Myocyte (in vitro differentiated cells): ENCODE measurements at places on chromosomes 1 and 21.

GRCh38 chr1:52552236-52552504 is 722 bp downstream of the TUT4 start:
- DNase-seq: peak; percentile 31

- no peak for DNase-seq
Observed at GRCh38 chr1:118335331-118335732, 150.3 kb upstream of the SPAG17 start.

DNA sequence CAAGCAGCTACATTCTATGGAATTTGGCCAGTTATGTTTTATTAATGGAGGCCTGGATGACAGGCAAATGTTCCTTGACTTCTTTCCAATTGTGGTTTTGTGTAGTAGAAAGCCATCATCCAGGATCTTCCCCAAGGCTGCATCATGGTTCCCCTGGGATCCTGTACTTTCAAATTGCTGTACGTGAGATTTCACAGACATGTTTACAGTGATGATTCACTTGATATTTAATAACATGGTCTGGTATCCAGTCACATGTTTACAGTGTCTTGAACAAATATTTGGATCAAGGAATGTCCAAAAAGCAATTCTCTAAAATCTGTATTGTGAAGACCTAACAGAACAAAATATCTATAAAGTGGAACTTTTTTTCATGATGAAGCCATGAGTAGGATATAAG is 68.3 kb upstream of the ST6GALNAC3 start:
- peak; percentile 44 for DNase-seq

- DNase-seq: no peak
Observed at GRCh38 chr1:15436881-15437442, 1.3 kb upstream of the CTRC start.

DNA sequence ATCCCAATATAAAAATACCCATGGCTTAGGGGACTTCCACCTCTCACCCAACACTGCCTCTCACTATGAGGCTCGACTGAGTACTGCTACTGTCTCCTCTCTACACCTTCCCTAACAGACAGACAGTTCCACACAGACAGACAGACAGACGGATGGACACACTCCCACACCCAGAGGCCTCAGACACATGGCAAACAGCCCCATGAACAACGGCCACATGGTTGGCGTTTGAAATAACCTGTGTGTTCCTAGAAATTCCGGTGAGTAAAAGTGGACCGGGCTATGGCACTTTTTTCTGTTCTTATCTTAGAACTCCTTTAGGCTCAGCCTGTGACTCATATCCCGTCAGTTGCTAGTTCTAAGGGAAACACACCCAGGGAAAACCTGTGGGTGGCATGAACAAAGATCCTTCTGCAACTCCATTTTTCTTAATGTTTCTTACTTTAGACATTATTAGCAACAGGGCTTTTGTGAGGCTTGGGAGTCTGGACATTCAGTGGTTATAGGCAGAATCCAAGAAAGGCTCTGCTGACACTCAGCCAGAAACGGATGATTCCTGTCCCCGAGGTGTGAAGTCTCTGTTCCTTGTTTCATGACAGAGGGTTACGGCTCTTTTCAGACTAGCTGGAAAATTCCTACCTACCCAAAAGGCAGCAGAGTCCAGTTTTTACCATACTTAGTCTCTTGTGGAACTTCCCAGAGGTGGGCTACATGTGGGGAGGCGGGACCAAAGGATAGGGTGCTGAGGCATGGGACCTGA is 90.5 kb upstream of the TLR5 start:
- DNase-seq: peak; percentile 57

GRCh38 chr1:246069581-246069980 is 437.5 kb downstream of the SMYD3 start:
- peak; percentile 61 for DNase-seq

DNA sequence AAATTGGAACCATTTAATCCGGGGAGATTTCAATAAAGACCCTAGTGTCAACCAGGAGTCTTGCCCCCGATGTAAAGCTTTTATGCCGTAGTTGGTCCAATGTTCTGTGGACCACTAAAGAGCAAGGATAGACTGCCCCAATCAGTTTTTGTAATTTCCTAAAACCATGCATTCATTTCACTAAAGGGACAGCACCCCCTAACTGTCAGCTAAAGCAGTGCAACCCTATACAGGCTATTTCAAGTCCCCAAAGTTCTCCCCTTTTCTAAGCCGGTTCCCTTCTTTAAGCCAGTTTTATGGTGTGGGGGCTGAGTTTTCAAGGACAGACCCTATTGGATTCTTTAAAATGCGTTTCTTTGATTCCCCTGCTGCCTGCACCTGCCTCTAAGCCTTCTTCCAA is 12.7 kb upstream of the PDPN start:
- no peak for DNase-seq

DNA sequence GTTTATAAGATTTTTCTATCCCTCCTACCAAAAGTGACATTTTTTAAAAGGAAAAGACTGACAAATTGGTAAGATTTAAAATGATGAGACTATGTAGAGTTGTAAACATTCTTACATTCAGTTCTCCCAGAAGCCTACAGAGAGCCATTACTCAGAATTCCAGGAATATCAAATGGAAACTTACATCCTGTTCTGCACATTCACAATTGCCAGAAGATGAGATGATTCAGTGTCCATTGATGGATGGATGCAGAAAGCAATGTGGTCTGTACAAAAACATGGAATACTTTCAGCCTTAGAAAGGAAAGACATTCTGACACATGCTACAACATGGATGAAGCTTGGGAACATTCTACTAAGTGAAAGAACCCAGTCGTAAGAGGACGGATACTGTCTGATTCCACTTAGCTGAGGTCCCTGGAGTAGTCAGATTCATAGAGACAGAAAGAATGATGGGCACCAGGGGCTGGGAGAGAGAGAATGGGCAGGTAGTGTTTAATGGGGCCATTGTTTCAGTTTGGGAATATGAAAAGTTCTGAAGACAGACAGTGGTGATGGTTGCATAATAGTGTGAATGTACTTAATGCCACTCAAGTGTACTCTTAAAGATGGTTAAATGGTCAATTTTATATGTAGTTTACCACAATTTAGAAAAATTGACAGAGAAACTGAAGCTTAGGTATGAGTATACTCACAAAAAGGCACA is 16.6 kb downstream of the MX1 start:
- no peak for DNase-seq

GRCh38 chr1:43554444-43554992 is 23.8 kb downstream of the PTPRF start:
- DNase-seq: peak; percentile 65

- DNase-seq: no peak
Observed at GRCh38 chr1:227191607-227192006, 126.7 kb downstream of the CDC42BPA start.

- no peak for DNase-seq
Observed at GRCh38 chr1:227654858-227655752, 80.0 kb downstream of the JMJD4 start.

- no peak for DNase-seq
Observed at GRCh38 chr1:47972864-47973432, 24.2 kb downstream of the TRABD2B start.

GRCh38 chr1:93614541-93614940 is 67.1 kb downstream of the BCAR3 start:
- DNase-seq: no peak

- peak; percentile 35 for DNase-seq
Observed at GRCh38 chr21:10272216-10272615, 249.2 kb upstream of the TPTE start.

DNA sequence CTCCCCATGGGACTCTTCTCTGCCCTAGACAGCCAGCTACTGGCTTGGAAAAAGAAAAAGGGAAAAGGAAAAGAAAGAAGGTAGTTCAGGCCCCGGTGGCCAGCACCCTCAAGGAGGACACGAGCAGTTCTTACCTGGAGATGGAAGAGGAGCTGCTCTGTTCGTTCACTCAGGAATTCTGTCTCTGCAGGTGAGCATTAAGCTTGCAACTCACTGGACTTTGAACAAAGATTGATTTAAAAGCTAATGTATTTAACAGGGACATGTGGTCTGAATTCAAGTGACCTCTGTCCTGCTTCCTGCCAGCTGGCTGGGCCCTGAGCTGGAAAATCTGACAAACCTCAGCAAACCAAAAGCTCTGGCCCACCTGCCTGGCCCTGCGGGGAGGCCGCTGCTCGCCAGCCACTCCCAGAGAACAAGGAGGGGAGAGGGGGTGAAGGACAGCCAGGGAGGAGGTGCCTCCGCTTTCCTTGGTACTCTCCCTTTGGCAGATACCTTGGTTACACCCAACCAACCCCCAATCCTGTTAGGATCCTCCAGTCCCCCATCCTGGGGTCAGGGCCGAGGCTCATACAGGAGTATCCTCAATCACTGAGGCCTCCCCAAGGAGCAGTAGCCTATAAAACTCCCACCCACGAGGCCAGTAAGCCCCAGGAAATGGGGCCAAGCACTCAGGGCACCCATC is at the start of gene PDZK1:
TSS of gene PDZK1 (minus strand) at position 186 of the 685 bp plus-strand sequence. CDS start 19,347 bp downstream, outside the sequence.
- DNase-seq: no peak

- no peak for DNase-seq
Observed at GRCh38 chr1:93707956-93708355, 26.3 kb upstream of the BCAR3 start.

GRCh38 chr1:114021665-114022099 is 42.4 kb downstream of the OLFML3 start:
- DNase-seq: peak; percentile 58

DNA sequence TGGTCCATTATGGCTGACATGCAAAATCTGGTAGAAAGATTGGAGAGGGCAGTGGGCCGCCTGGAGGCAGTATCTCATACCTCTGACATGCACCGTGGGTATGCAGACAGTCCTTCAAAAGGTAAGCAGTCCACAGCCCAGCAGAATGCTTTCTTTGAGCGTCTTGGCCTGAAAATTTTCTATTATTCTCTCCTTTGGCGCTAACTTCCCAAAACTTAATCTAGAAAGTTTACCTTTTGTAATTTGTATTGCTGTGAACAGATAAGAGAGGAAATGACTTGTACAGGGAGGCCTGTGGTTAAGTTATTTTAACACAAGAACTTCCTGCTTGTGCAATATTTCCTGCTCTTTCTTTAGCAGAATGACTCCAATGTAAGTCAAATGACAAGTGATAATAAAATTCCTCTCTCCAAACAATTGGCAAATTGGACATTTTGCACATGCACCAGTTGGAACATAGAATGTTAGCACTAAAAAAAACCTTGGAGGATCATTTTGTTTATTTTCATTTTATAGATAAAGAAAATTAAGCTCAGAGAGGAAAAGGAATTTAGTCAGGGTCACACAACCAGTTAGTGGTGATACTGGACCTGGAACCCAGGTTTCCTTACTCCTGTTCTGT is 18.9 kb downstream of the CAP1 start:
- DNase-seq: no peak

GRCh38 chr1:59683197-59683596 is 131.6 kb upstream of the HOOK1 start:
- DNase-seq: no peak

DNA sequence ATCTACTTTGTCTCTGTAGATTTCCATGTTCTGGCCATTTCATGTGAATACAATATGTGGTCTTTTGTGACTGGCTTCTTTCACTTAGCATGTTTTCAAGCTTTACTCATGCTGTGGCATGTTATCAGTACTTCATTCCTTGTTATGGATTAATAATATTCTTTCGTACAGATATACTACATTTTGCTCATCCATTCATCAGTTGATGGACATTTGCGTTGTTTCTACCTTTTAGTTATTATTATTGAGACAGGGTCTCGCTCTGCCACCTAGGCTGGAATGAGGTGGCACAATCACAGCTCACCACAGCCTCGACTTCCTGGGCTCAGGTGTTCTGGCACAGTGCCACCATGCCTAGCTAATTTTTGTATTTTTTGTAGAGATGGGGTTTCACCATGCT is 21.4 kb downstream of the SFPQ start:
- no peak for DNase-seq

DNA sequence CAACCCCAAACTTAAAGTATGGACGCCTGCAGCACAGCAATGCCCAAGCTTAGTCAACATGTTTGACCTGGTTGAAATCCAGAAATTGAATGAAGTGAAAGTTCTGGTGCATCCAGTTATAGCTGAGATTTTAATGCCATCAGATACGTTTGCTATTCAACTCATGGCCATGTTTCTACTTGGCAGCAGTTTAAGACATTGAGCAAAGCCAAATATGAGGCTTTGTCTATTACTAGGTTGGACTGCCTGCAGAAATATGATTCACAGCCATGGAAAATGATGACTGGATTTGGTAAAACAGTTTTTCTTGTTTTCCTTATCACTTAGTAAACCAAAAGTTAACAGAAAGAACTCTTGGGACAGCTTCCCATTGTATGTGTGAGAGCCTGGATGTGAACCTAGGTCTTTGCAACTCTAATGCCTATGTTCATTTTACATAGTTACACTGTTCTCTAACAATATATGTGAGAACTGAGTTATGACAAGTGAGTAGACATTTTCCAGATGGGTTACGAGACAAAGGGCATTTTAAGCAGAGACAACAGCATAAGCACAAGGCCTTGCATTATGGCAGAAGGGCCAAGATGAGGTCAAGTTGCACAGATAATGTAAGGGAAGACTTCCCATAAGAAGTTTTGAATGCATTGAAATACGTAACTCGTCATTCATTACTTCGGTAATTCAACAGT is 32.4 kb upstream of the MYSM1 start:
- DNase-seq: no peak

- peak; percentile 52 for DNase-seq
Observed at GRCh38 chr1:25799935-25800702, at the start of gene SELENON. Gene SELENON, plus strand, starts transcription at chr1:25800193. Its CDS starts 38 bp downstream, at chr1:25800231.

- DNase-seq: no peak
Observed at GRCh38 chr1:29275435-29275834, 39.1 kb downstream of the PTPRU start.

GRCh38 chr1:95006681-95007080 is 66.1 kb downstream of the ALG14 start:
- no peak for DNase-seq

- no peak for DNase-seq
Observed at GRCh38 chr1:154014154-154014907, 23.8 kb downstream of the RPS27 start.

- DNase-seq: peak; percentile 25
Observed at GRCh38 chr21:25331286-25331685, 276.0 kb downstream of the MRPL39 start.

DNA sequence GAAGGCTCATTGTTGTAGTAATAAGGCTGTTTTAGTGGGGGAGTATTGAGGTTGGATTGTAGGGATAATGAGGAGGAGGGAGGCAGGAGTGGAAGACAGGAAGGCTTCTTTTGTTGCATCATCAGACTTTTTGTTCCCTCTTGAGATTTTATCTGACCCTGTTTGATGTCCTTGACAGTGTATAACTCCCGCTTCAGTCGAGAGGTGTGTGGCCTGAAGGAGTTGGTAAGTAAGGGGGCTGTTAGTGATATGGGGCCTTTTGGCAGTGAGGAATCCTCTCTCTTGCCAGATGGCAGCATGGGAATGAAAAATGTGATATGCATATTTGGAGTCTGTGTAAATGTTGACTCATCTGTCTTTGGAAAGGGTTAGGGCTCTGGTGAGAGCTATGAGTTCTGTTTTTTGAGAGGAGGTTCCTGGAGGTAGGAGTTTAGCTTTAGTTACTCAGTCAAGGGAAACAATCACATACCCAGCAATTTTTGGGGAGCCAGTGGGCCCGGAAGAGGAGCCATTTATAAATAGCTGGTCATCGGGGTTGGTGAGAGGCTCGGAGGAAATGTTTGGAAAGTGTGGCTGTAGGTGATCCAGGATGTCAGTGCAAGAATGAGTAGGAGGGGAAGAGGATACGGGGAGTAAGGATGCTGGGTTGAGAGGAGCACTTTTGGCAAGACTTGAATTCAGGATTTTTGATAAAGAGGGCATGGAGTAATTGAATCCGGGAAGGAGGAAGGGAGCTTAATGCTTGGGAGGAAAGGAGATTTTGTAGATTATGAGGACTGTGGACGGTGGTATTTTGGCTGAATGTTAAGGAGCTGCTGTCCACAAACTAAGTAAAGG is 136.7 kb upstream of the ETV3 start:
- DNase-seq: peak; percentile 5
